Activated T-cell treated with anti-CD3 and anti-CD28 coated beads, Interleukin-2, amount 50 U/mL, for 4 hours (primary cell): ENCODE measurements at places on chromosomes 16 and 17. TPM values are rescaled to one million over a fixed set of nuclear protein-coding genes. Genes with fewer than 3 reads are reported as not detected.

GRCh38 chr17:37567538-37567937 is 41.7 kb downstream of the SYNRG start:
- DNase-seq = no peak

- DNase-seq = no peak
Measured at GRCh38 chr17:68697850-68698361, 96.7 kb upstream of the FAM20A start.

GRCh38 chr17:6666557-6666956 is 15.0 kb downstream of the C17orf100 start:
- no peak for DNase-seq

DNA sequence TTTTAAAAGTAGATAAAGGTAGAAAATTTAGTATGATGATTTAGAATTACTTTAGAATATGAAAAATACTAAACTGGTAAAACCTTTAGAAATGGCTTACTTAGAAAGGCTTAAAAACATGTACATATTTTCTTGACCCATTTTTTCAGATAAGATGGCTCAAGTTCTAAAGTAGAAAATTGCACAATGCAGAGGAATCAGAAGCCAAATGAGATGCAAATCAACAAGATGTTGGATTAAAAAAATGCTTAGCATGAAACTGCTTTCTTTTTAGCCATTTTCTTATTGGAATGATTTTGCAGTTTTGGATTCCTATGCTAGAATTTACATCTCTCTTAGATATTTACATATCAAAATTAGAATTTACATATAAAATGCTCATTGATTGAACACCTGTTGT is 1.5 kb upstream of the KRTAP3-1 start:
- no peak for DNase-seq

The CIAO3 gene
- total RNA-seq = 34.8 TPM

The BAIAP3 gene
- total RNA-seq = 0.16 TPM
